ENCODE measurements at places on chromosomes 11 and 22. TPM values are rescaled to one million over a fixed set of nuclear protein-coding genes. Genes with fewer than 3 reads are reported as not detected.

Gene PGM2L1
- 11.5 TPM for total RNA-seq

- DNase-seq, result no peak
Measured at GRCh38 chr11:28615542-28615941, 507.4 kb downstream of the METTL15 start.

Gene ADM2
- 0.14 TPM for total RNA-seq

DNA sequence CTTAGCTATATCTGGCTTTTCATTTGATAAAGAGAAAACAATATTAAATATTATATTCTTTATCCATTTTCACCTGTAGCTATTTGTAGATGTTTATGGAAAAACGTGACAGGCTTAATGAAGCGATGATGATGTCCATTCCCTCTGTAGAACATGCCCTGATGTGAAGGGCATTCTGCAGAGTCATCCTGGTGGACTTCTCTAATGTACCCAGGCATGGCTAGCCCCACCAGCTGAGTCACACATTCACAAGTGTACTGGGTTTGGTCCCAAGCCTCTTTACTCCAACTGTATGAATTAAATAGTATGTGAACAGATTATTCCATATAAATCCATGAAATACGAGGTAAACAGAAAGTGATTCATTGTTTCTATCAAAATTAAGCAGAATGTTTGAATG is 139.3 kb downstream of the CADM1 start:
- DNase-seq, result no peak

Gene APOA5
- total RNA-seq, result not detected

Gene OR2AG2
- 0.10 TPM for total RNA-seq

GRCh38 chr11:1542267-1542666 is 29.8 kb downstream of the DUSP8 start:
- no peak for DNase-seq

GRCh38 chr22:35839841-35840301 is 122.2 kb downstream of the APOL5 start:
- no peak for DNase-seq

Gene SCUBE2
- 7.4 TPM for total RNA-seq
